Peyer's patch (tissue), 4 donors: ENCODE measurements at places on chromosomes 12 and 14. TPM values are rescaled to one million over a fixed set of nuclear protein-coding genes. Genes with fewer than 3 reads are reported as not detected.

DNA sequence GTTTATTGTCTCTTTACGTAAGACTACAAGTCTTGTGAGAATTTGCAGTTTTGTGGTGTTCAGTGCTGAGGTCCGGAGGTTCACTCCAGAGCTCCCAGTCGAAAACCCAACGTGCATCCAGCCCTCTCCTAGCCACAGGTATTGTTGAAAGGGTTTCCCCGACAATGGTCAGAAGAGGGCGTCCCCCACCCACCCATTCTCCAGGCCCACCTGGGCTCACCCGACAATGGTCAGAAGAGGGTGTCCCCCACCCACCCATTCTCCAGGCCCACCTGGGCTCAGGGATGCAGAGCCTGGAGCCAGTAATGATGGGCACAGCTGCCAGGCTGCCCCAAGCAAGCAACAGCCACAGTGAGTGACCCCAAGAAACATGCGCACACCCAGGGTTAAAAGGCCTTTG, 126.8 kb upstream of the EVL start:
- DNase-seq, result no peak

- no peak for DNase-seq
These were observed 30.0 kb downstream of the ALX1 start for GRCh38 chr12:85310025-85310424.

DNA sequence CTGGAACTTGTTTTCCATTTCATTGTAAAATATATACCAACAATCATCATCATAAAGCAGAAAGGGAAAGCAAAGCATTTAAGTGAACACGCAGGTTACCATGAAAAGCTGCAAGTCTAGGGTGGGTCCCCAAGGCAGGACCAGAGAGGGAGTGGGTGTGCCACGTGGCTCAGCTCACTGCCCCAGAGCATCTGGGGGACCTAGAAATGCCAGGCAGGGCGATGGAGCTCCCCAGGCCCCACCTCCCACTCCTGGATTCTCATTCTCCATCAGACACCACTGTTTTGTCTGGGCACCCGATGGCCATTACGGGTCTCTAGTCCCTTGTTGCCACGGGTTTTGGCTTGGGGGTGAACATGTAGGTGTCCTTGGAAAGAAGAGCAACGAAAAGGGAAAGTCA, 34.7 kb downstream of the BCL11B start:
- DNase-seq, result no peak

DNA sequence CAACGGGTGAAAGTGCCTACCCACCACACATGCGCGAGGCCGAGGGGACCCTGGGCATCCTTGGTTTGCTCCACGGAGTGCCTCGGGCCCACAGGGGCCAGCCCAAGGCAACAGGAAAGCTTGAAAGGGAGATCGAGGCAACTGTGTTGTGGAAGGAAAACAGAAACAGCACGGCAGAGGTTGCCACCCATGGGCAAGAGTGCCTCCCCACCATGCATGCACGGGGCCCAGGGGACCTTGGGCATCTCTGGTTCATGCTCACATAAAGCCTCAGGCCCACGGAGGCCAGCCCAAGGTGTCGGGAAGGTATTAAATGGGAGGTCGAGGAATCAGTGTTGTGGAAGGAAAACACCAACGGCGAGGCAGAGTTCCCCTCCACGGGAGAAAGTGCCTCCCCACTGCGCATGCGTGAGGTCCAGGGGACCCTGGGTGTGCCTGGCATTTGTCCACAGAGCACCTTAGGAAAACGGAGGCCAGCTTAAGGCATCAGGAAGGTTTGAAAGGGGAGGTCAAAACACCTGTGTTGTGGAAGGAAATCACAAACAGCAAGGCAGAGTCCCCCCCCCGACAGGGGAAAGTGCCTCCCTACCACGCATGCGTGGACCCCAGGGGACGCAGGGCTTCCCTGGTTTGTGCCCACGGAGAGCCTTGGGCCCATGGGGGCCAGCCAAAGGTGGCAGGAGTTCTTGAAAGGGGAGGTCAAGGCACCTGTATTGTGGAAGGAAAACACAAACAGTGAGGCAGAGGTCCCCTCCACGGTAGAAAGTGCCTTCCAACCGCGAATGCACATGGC, 367.3 kb downstream of the ALG10 start:
- DNase-seq, result no peak

- no peak for DNase-seq
These were observed 90.9 kb downstream of the MED13L start for GRCh38 chr12:116186482-116187150.

- DNase-seq, result peak; percentile 73
These were observed 13.5 kb upstream of the FKBP11 start for GRCh38 chr12:48938805-48939204.

DNA sequence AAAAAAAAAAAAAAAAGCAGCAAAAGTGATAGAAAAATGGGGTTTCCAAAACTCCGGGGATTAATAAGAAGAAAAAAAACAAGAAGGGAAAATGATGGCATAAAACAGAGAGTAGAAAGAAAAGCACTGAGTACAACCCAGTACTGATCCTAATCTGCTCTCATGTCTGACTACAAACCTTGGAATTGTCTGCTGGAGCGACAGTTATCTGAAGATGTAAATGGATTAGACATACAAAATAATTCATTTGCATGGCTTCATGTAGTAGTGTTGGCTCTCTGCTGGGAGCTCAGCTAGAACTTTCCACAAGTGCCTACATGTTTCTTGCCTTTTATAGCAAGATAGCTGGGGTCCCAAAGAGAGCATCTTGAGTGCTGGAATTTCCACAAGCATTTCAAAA, 34.2 kb downstream of the ZCRB1 start:
- DNase-seq, result no peak

Gene FOXN4
- not detected for total RNA-seq

Gene TTC9
- total RNA-seq, result 0.35 TPM

Gene GALC
- 8.3 TPM for total RNA-seq
